Skin of body (tissue), 3 donors: ENCODE measurements at places on chromosomes 6 and 20. TPM values are rescaled to one million over a fixed set of nuclear protein-coding genes. Genes with fewer than 3 reads are reported as not detected.

Gene ESR1
- 2.2 TPM for total RNA-seq

Gene CST3
- 69.7 TPM for total RNA-seq

GRCh38 chr20:12824328-12825225, 184.2 kb upstream of the SPTLC3 start:
- DNase-seq, result peak; percentile 22

Gene MYH7B
- total RNA-seq, result 3.1 TPM

GRCh38 chr6:12595161-12595811, 121.3 kb upstream of the PHACTR1 start:
- DNase-seq, result no peak

Gene TMEM151B
- 0.10 TPM for total RNA-seq

DNA sequence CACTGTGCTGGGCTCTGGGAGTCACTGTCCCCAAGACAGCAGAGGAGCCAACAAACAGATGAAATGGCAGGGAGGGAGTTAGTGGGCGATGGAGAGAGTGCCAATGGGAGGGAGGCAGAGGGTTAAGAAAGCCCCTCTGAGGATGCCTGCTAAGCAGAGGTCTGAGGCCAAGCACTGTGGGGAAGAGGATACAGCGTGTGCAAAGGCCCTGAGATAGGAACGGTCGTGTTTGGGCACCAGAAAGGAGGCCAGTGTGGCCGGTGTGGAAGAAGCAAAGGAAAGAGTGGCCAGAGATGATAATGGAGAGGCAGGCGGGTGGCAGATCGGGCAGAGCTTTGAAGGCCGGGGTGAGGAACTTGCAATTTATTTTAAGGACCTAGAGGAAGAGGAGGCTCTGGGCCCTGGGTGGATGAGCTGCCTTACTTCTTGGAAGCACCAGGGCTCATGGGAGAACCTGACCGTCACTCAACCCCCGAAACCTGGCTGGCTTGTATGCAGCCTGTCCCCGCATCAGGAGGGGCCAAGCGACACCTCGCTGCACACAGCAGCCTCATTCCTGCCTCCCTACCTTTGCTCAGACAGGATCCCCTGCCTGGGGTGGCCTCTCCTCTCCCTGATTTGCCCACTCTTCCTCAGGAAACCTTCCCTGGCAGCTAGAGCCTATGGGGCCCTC, 73.0 kb downstream of the KCNB1 start:
- DNase-seq, result no peak

DNA sequence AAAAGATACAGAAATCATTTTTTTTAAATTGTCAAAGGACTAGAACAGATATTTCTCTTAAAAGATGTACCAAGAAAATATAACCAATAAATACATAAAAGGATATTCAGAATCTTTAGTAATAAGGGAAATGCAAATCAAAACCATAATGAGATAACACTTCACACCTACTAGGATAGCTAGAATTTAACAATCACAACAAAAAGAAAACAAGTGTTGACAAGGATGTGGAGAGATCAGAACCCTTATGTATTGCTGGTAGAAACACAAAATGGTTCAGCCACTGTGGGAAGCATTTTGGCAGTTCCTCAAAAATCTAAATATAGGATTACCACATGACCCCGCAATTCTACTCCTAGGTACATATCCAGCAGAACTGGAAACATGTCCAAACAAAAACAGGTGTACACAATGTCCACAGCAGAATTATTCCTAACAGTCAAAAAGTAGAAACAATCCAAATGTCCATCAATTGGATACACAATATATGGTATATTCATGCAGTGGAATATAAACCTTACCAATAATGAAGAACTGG, 211.0 kb downstream of the LRFN2 start:
- DNase-seq, result no peak

- DNase-seq, result no peak
Observed at GRCh38 chr6:10154251-10154650, 260.6 kb downstream of the TFAP2A start.

DNA sequence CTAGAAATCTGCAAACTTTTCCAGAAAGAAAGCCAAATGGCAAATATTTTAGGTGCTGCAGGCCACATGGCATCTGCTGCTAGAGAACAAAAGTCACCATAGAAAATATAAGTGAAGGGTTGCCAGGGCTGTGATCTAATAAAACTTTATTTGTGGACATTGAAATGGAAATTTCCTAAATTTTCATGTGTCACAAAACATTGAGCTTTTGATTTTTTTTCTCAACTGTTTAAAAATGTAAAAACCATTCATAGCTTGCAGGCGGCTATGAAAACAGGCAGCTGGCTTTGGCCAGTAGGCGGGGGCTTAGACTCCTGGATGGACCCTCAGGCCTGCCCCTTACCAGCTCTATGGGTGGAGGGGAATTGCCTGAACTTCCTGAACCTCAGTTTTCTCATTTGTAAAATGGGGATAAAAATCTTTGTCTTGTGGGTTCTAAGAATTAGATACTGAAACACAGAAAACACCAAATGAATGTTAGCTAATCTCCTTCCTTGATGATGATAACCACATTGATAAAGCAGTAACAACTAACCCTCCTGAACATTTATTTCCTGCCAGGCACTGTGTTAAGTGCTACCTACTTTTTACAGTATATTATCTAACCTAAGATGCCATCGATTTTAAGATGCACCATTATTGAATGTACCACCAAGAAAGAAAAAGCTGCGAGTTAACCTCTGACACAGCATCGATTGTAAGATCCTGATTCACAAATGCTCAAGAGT, 85.5 kb downstream of the SLC22A23 start:
- DNase-seq, result no peak

- DNase-seq, result no peak
Observed at GRCh38 chr6:138517635-138518034, 18.3 kb upstream of the NHSL1 start.

DNA sequence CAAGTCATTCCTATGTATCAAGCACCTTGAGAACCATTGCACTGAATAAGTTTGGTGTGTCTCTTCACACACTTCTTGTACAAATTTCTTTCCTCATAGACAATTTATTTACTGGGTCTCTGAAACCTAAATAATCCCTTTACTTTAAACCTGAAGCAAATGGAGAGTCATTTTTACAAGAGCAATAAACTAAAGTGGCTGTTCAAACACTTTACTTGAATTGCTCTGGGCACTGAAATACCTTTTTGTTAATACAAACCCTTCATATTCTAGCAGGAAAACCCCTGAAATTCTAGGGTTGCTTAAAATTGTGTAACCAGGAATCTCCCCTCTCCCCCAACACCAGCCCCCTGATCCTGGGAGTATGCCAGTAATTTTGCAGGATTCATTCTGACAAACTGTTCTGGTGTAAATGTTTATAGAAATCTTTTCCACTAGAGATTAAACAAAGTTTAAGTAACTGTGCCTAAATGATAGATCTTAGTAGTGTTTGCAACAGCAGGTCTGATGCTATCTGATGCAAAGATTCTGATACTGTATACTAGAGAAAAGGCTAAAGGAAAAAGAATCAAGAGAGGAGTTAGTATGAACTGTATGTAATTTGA, 13.4 kb downstream of the RSPO3 start:
- DNase-seq, result no peak

Gene MCM3
- 40.9 TPM for total RNA-seq

- DNase-seq, result no peak
Observed at GRCh38 chr6:117306227-117306790, 41.0 kb downstream of the VGLL2 start.

GRCh38 chr6:52063584-52064344, 23.6 kb downstream of the PKHD1 start:
- DNase-seq, result peak; percentile 65

Gene LYRM2
- 15.1 TPM for total RNA-seq

DNA sequence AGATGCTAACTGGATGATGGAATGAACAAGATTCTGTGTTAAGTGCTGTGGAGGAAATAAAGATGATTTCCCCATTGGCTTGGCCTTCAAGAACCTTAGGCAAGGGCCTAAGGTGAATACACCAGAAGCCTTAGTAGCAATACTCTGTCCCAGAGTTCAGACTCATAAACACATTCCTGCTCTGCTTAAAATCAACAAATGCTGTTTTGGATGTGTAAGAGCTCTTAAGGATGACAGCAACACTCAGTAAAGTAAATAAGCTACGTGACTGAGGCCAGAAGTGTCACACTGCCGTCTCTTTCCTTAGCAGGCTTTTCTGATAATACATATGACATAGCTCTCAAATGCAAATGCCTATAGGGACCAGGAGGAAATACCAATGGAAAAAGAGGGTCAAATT, 90.6 kb downstream of the EYA2 start:
- DNase-seq, result no peak

Gene LY6G5C
- not detected for total RNA-seq

Gene PAK5
- total RNA-seq, result 0.30 TPM

GRCh38 chr6:137799950-137800568, 67.0 kb upstream of the TNFAIP3 start:
- DNase-seq, result no peak

Gene MRPL14
- total RNA-seq, result 32.3 TPM

DNA sequence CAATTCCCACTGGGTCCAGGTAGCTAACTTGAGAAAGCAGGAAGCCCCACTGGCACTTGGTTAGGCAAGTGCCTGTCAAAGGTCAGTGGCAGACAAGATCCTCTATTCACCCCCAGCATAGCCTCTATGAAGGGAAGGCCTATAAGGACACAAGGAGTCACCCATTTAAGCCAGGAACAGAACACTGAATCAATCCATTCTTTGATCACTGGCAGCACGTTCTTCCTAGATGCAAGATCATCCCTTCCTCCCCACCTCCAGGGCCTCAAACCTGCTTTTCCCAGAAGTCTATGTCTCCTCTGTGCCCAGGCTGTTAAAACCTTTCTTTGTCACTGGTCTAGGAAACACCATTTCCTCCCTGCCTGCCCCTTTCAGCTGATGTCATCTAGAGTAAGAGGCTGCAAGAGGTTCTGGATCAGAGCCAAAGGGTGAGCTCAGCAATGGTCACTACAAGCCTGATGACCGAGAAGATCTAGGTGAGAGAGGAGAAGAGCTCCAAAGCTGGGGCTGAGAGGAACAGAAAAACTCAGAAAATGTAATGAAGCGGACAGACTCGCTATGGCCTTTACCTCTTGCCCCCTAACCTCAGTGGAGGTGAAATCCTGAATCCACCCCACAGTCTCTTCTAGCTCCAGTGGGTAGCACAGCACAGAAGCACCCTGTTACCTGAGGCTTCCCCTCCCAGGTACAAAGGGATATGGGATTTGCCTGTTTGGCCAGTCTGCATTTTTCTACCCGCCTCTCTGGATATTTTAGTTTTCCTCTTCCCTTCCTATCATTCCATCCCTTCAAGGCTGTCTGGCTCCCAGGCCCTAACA, 1.8 kb downstream of the GTPBP2 start:
- peak; percentile 71 for DNase-seq

Gene DDX43
- total RNA-seq, result 0.30 TPM

DNA sequence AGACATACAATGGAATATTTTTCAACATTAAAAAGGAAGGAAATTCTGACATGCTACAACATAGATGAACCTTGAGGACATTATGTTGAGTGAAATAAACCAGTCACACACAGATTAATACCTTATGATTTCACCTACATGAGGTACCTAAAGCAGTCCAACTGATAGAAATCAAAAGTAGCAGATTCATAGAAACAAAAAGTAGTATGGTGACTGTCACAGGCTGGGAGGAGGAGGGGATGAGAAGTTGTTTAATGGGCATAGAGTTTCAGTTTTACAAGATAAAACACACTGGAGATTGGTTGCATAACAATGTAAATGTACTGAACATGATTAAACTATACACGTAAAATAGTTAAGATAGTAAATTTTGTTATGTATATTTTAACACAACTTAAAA, 48.5 kb upstream of the OLIG3 start:
- no peak for DNase-seq

DNA sequence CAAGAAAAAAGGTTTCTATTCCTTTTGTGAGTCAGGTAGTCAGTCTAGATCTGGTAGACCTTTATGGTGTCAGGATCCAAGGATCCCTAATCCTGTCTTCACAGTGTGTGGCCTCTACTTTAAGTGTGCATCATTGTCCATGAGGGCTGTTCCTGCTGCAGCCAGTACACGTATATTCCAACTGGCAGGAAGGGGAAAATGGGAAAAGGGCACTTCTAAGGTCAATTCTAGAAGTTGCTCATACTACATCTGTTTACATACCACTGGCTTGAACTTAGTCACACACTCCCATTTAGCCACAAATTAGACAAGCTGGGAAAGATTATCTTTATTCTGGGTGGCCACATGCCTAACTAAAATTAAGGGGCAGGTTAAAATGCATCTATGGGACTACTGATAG, 9.7 kb upstream of the MMS22L start:
- no peak for DNase-seq

DNA sequence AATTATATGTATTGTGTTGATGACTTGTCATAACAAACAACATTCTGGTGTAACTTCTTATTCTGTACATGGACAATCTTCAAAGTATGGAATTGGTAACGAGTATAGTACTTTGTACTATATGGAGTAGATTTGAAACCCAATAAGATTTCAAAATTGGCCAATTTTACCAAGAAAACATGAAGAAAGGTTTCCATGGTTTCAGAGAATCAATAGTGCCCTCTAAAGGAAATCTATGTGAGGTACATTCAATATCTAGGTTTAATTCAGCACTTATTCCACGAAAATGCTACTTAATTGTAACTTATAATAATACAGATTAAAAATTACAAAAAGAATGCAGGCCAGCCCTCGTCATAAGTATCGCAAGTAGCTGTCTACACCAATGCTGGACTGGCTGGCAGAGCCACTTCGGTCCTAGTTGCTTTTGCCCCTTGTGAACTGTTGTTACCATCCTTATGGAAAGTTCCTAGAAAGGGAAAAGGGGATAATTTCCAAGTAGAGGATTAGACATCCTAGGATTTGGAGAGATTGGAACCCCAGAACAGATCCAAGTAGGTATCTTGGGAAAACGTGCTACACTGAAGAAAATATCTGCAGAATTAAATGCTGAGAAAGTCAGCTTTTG, 70.9 kb downstream of the LCA5 start:
- peak; percentile 13 for DNase-seq

DNA sequence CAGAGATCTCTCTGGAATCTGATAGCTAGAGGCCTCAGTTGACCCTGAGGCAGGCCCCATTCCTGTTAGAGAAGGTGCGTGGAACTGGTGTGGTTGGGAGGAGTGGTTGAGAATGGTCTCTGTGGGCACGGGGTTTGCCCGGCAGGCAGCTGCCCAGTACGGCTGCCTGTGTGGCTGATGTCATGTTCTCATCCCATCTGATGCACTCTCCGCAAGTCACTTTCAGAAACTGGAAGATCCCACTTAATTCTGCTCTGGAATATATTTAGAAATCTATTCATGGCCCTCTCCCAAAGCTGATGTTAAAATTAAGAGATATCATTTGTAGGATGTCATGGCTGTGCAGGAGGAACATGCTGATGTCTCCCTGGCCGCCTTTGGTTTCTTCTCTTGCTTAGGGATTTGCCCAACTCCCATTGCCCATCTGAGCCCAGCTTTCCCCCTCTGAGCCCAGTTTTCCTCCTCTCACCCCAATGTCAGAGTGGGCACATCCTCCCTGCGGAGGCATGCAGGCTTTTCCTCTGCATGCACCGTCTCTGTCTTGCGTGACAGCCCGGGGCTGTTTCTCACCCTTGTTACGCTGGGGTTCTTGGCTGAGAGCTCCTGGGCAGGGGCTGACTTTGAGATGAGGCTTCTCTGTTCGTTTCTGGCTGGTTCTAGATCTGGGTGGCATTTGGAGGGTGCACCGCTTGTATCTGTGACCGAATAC, 21.0 kb downstream of the PHACTR3 start:
- DNase-seq, result no peak

Gene SLC26A8
- 0.20 TPM for total RNA-seq

Gene BPI
- 7.9 TPM for total RNA-seq
